Lung (tissue), 17 donors: ENCODE measurements at places on chromosomes 4 and X.
A peak's percentile ranks its signal among the peaks of the same experiment; 100 is the strongest.

DNA sequence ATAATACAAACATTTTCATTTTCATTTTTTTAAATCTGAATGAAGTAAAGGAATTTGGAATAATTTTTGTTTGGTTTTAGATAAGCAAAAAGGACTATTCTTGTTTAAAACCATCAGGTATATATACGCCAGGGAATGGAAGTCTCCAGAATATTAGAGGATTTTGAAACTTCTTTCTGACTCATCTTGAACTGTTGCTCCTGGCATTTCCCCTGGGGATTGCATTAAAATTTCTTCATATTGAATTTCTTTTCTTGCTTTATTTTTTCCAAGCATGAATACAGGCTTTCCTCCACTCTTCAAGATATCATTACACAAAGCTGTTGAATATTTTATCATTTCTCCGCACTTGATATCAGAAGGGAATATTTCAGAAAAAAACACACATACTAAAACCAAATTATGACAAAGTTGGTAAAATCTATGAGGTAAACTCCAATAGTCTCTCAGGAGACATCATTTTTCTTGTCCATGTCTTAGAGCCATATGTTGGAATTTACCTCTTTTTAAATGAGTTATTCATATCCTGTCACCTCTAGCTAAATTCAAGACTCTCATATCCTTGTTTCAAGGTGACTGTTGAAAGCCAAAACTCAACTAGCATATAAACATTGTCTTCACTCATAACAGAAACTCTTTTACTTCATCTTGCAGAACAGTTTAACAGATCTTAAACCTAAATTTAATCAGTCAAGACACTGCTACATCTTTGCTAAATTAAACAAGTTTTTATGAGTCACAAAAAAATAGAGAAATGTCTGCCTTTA is 20.7 kb upstream of the CSN1S1 start:
- DNase-seq: no peak

- no peak for DNase-seq
Measured at GRCh38 chr4:62544428-62544827, 1344.3 kb downstream of the ADGRL3 start.

DNA sequence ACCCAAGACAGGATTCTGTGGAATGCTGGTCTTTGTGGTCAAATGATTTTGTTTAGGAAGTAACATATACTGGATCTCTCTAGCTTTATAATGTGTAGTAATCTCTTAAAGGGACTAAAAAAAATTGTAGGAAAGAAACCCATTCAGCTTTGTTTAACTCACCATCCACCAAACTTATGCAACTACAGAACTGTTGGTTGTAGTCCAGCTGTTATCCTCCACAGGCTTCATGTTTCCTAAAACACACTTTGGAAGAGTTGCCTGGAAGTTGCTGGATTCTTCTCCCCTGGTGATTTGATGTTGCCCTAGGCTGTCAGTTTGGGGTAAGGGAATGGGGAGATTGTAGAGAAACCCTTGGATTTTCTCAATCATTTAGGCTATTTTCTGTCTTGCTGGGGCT is 89.3 kb downstream of the RLIM start:
- peak; percentile 38 for DNase-seq

GRCh38 chr4:182629096-182629495 is 288.1 kb downstream of the DCTD start:
- DNase-seq: no peak

DNA sequence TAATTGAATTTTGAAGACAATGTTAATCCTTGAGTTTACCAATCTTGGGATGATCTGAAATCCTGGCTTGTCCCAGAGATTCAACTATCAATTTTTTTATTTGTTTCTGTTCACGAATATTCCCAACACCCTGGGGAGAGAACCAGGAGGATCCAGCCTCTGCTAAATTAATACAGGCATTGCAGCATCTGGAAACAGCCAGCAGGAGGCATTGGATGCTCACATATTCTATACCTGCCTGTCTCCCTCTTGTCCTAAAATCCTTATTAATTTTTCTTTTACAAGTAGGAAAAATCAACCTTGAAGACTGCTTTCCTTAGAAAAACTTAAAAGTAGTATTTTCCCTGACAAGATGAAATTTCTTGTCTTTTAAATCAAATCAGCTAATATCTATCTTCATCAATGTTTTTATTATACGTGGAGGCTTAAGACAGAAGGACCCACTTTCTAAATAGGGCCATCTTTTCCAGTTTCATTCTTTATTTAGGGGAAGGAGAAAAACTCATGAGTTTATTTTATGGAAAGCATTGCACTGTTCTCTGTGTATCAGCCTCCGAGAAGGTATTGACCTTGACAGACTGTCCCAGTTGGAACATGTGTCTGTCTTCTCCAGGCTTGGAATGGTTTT is 102.4 kb downstream of the CLNK start:
- peak; percentile 72 for DNase-seq

- peak; percentile 61 for DNase-seq
Measured at GRCh38 chr4:2595436-2595835, 59.0 kb downstream of the FAM193A start.

DNA sequence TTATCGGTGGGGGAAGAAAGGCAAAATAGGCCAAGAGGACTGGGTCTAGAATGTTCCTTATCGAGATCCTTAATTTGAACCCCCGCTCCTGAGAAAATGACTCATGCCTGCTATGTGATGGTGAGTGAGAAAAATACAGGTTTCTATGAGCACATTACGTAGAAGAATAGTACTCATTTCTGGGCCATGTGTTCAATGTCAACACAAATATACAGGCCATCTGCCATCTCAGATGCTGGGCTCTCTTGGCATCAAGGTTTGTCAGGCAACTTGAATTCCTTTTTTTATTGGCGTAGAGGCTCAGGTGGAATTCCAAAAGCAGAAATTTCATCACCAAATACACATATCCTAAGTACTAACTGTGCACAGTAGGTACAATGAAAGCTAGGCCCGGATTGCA is 81.4 kb upstream of the TRIM2 start:
- DNase-seq: no peak

- DNase-seq: no peak
Measured at GRCh38 chr4:142705820-142706219, 140.3 kb downstream of the INPP4B start.

GRCh38 chr4:122139139-122139538 is 13.0 kb upstream of the BLTP1 start:
- no peak for DNase-seq

DNA sequence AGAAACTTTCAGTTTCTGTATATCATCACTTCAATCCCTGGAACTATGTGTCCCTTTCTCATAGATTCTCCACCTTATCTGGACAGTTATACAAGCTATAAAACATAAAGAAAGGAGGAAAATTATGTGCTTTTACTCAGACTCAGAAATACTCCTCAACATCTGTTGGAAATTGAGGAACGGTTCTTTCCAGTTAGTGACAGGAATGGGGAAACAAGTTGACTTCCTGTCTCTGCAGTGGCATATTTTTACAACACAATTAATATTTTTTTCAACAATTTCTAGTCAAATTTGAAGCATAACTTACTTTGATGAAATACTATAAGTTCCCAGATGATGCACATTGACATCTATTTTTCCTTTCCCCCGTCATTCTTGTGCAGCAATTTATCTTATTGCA is 27.9 kb downstream of the ABHD18 start:
- no peak for DNase-seq

- DNase-seq: no peak
Measured at GRCh38 chrX:65689377-65689776, 21.9 kb downstream of the MSN start.

- peak; percentile 14 for DNase-seq
Measured at GRCh38 chr4:106316773-106317409, 541 bp downstream of the AIMP1 start.

- DNase-seq: no peak
Measured at GRCh38 chr4:144556636-144557035, 89.3 kb upstream of the HHIP start.

GRCh38 chr4:83149865-83150652 is 35.5 kb upstream of the PLAC8 start:
- no peak for DNase-seq

DNA sequence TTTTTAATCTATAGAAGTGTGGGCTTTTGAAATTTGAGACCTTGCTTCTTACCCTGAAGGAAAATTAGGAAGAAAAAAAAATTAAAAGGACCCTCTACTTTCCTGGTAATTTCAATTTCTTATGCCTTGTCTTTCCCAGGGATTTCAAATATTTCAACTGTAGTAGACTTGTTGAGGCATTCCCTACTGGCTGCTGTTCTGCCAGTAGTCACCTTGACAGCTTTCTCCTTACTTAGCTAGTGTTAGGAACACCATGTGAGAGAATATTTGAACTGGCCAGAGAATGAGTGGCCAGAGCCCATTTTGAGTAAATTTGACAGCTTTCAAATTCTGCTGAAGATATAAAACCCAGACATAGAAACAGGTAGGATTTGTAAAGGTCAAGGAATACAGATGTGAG is 24.0 kb upstream of the GBA3 start:
- DNase-seq: peak; percentile 6

- no peak for DNase-seq
Measured at GRCh38 chr4:169999923-170000322, 26.3 kb downstream of the MFAP3L start.

- no peak for DNase-seq
Measured at GRCh38 chrX:124328765-124329164, 3.7 kb upstream of the TEX13D start.

- no peak for DNase-seq
Measured at GRCh38 chr4:119955256-119955655, 111.4 kb downstream of the MAD2L1 start.

- DNase-seq: no peak
Measured at GRCh38 chr4:102519925-102520324, 18.8 kb downstream of the NFKB1 start.

DNA sequence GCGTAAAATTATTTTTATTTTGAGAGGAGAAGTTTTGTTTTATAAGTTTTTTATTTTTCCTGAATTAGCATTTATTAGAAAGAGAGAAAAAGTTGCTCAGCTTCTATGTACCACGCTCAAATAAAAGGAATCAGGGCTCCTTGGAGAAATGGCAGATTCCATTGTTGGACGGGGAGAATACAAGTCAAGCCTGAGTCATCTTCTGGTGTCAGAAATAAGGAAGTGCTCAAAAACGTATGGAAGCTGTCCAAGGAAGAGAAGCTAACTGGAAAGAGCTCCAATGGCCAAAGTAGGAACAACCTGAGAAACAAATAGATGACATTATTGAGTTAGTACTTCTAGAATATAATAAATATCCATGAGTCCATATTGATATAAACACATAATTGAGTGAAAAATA is 89.3 kb upstream of the NEIL3 start:
- no peak for DNase-seq

- no peak for DNase-seq
Measured at GRCh38 chrX:124931241-124931640, 388.4 kb upstream of the TEX13C start.

DNA sequence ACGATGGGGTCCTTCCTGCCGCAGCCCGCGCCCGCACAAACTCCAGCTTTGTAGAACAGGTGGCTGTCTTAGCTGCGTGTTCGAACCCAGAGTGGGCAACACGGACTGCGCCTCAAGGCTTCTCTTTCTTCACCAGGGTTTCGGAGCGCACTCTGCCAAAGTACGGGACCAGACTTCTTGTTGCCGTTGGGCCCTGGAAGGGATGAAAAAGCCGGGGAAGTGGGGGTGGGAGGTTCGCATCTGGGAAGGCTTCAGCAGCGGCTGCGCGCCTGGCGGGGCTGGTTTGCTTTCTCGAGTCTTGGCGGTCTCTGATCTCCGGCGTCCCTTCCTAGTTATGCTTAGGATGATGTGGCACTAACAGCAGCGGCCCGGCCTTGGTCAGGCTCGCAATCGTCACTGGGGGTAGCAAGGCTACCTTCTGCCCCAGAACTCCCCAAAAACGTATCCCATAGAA is 673 bp downstream of the PARM1 start:
- DNase-seq: no peak
